ENCODE measurements at places on chromosomes 6 and 20.

GRCh38 chr6:88532241-88532860, 366.2 kb upstream of the CNR1 start:
- DNase-seq: no peak

- DNase-seq: no peak
Observed at GRCh38 chr6:7730784-7731227, 4.9 kb downstream of the BMP6 start.

GRCh38 chr20:61582196-61582923, 330.3 kb downstream of the CDH4 start:
- no peak for DNase-seq

- DNase-seq: no peak
Observed at GRCh38 chr6:89022798-89023197, 57.8 kb upstream of the PNRC1 start.

DNA sequence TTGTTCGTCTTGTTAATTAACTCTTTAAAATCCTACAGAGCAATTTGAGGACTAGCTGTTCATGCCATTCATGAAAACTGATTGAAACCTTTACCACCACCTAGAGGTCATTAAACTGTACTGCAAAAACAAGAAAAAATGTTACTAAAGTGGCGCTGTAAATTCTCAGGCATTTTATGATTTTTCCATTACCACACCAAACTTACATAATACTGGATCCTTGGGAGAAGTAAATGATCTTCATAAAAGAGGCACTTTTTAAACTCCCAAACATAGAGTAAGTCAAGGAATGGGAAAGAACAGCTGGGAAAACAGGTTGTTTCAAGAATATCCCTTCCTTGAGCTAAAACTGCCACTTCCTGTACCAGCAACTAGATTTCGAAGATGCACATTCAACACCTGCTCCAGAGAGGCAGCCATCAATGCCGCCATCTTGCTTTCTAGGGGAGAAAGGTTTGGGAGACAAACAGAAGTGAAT, 54.3 kb downstream of the MYLIP start:
- DNase-seq: no peak

DNA sequence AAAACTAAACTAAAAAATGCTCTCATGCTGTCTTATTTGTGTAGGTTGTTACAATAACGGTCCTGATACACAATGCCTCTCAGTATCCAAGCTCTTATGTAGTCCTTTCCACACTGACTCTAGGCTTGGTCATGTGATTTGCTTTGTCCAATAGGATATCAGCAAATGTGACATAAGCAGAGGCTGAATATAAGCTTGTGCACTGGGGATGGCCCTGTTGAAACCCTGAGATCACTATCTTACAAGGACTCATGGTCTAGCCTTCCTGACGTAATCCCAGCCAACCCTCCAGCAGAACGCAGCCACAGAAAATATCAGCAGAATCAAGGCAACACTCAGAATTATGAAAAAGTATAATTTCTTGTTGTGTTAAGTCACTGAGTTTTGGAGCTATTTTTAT, 145.1 kb upstream of the CCN2 start:
- no peak for DNase-seq

GRCh38 chr6:51936531-51937290, 150.7 kb downstream of the PKHD1 start:
- DNase-seq: no peak
